MV-4-11 (cell line): ENCODE measurements at places on chromosomes 4 and X.
A peak's percentile ranks its signal among the peaks of the same experiment; 100 is the strongest.

DNA sequence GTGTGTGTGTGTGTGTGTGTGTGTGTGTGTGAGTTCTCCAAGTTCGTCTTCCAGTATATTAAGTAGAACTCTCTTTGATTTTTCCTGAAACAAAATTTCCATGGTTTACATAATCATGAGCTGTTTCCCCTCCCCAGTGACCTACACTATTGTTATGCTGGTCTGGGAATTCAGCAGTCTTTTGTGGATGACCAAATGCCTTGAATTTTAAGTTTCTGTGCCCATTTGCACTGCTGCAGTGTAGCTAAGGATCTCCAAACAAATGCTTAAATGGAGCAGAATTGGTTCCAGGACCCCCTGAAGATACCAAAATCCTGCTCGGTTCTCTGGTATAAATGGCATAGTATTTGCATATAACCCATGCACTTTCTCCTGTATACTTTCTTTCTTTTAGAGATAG is 77.2 kb upstream of the SLC34A2 start:
- DNase-seq: no peak

GRCh38 chrX:134774190-134775048 is 116.1 kb upstream of the PLAC1 start:
- DNase-seq: no peak

DNA sequence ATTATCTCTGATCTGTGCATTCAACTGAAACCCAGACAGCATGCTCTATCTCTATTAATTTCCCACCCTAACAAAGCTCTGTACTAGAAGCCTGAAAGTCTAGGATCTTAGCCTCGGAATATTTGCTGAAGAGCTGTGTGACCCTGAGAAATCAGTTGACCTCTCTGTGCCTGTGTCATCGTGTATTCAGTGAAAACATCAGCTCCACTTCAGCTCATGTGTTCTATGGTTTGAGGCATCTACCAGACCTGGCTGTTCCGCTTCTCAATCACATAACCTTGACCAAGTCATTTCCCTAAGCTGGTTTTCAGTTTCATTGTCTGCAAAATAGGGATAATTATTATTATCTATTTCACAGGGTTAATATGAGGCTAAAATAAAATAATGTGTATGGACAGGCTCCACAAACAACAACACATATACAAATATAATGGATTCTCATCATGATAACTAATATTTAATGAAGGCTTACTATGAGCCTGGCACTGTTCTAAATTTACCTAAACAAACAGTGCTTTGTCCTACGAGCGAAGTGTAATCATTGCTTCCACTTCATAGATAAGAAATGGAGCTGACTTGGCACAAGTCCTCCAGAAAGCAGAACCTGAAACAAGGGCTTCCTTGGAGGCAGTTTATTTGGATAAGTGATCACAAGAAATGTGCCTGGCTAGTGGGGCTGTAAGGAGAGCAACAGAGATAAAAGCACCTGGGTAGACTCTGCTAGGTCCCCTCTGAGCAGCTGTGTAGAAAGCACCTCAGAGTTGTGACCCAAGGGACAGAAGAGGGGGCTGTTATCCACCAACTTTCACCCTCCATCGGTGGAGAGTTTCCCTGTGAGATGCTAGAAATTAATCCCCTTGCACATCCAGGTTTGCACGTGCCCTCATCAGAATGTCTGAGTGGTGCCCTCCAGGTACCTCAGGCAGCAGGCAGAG is 356.9 kb downstream of the RAB28 start:
- no peak for DNase-seq

DNA sequence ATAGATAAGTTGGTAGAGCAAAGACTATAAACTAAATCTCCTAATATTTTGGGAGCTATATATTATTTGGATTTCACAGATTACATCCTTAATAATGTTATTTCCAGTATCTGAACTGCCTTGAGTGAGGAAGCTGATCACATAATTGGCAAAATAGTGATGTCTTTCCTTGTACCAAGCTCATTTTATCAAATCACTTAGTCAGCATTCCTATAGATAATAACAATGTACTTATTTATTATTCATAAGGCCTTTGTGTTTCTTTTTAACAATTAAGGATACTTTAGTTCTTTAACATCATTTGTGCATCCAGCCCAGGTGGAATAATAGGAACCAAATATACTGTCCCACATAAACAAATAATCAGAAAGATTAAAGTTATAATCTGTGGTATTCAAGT is 1093.6 kb downstream of the PCDH18 start:
- DNase-seq: no peak

GRCh38 chr4:156290811-156291210 is 337.1 kb upstream of the CTSO start:
- no peak for DNase-seq

DNA sequence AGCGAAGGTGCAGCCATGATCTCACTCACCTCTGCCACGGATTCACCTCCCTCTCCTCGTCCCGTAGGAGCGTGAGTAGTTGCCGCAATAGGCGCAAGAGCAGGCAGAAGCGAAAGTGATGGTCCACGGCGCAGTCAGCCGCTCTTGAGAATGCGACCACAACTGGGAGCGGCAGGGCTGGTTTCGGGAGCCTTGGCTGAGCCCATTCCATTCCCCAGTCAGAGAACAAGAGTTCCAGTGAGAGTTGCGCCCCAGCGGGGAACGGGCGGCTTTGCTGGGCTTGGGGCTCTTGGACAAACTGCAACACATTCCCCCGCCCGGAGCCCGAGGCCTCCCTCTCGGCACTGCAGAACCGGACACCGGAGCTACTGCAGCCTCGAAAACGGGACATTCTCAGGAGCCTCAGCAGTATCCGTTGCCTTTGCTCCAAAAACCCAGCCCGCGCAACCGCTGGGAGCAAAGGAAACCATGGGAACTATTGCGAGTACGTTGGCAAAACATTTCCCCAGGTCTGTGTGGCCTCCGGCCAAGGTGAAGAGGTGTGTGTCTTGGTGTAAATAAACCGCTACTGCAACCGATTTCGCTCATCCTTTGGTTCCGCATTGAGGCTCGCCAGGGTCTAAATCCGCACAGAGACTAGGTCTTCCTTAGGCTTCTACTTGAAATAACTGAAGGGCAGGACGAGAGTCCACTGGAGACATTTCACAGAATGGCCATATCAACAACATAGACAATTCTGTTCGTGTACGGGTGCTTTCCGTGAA is 5.7 kb upstream of the ZBTB33 start:
- peak; percentile 62 for DNase-seq

DNA sequence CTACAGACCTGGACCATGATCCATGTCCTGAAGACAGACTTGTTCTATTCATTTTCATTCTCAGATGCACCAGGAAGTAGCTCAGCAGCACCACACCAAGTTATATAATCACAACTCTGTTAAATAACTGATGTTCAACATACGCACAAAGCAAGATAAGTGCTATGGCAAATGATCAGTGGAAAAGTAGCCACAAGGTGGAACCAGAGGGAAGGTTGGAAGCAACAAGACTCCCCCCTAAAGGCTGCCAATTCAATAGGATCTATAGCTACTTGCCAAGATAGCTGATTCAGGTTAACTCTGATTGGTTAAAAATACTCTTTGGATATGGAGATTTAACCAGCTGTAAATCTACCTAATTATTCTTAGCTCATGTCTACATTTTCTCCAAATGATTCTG is 23.7 kb upstream of the FAM47B start:
- peak; percentile 30 for DNase-seq

GRCh38 chr4:120452001-120452400 is 385.4 kb upstream of the MAD2L1 start:
- DNase-seq: no peak

- DNase-seq: no peak
Observed at GRCh38 chr4:73520821-73521220, 39.3 kb downstream of the AFM start.

- DNase-seq: no peak
Observed at GRCh38 chr4:144223661-144224060, 83.1 kb upstream of the GYPA start.

- DNase-seq: no peak
Observed at GRCh38 chr4:5014007-5014682, 5.1 kb downstream of the CYTL1 start.

- no peak for DNase-seq
Observed at GRCh38 chr4:7172508-7172907, 19.8 kb upstream of the SORCS2 start.

DNA sequence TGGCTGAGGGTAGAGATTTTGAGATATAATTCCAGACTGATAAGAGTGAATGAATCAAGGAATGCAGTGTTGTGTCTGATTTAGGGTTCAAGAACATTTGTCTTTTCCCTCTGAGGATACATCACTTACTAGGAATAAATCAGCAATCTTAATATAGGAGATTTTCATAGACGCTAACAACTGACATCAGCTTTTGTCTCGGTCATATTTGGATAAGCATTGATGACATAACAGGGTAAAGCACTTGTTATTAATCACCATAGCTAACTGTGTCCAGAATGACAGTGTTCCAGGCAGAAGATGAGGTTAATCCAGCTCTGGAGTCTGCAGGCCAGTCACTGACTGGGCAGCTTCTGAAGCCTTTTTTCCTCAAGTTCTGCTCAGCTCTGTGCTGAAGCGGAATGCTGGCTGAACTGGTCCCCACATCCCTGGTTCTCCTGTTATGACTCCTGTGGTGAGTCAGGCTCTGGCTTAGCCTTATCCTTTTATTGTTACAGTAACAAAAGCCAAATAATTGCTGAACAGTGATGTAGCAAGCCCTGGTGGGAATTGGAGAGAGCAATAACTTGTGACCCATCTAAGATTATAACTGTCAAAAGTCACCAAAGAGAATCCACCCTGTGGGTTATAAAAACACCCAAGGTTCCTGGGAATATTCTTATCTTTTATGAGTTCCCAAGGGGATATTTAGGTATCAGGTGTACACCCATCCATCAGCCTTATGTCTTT is 41.8 kb downstream of the FNIP2 start:
- DNase-seq: no peak

DNA sequence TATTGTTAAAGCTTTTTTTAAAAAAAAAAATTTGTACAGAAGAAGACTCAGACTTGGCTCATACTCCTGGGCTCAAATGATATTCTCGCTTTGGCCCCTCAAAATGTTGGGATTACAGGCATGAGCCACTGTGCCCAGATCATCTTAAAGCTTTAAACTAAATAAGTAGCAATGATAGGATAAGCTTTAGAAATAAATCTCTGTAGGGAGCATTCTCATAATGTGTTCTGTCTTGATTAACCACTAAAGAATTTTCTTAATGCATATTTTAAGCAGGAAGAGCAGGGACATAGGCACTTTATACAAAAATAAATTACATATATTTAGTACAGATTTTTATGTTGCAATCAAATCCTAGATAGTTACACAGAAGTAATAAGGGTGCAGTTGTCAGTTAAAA is 667.2 kb downstream of the GRID2 start:
- DNase-seq: no peak

- DNase-seq: no peak
Observed at GRCh38 chr4:140344621-140345020, 28.8 kb upstream of the SCOC start.

DNA sequence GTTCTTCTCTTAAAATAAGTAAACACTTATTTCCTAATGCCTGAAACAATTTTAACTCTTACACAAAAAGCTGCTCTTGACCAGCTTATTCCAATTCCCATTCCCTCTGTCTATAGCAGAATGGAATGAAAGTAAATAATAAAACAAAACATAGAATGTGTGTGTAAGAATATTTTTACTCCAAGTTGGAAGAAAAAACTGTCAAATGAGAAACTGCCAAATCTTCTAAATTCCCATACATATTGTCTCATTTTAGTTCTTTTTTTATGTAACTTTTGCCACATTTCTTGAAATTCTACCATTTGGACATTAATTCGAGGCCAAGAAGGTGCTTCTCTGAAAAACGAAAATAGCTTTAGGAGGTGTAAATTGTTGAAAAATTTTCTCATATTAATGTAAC is 477.1 kb downstream of the FAT4 start:
- no peak for DNase-seq

DNA sequence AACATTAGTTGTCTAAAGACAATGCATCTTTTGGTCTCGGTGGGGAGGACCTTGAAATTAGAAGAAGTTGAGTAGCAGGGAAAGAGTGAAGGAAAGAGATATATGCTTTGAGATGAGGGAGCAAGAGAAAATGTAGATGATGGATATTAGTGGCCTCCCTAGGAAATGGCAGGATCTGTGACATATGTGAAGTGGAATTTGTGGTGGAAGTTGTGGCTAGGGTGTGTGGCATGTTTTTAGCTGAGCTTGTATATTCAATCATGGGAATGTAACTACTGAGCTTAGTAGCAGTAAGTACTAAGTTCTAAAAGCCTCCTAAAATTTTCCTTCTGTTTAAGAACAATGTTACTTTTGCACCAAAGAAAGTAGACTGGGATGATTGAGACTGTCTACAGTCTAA is 382.8 kb upstream of the CTSO start:
- DNase-seq: no peak

DNA sequence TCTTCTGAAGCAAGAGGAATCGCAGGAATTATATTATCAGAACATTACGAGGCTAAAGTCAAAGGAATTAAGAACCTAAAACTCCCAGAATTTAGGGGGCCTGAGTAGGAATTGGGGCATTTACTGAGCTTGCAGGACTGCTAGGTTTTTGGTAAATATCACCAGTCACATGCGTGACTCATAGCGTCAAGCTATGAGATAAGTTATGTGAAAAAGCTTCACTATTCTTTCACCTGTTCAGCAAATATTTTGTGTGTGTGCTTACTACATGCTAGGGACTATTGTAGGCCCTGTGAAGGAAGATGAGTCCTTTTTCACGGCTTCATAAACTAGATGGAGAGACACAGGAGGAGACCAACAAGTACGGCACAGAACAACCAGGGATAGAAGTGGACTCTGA is 52.2 kb downstream of the MAGEA10 start:
- no peak for DNase-seq

- peak; percentile 0 for DNase-seq
Observed at GRCh38 chrX:23841847-23842522, 59.0 kb downstream of the SAT1 start.

- DNase-seq: no peak
Observed at GRCh38 chr4:54493862-54494261, 163.9 kb upstream of the KIT start.

- DNase-seq: no peak
Observed at GRCh38 chrX:567891-568290, 62.7 kb upstream of the SHOX start.

DNA sequence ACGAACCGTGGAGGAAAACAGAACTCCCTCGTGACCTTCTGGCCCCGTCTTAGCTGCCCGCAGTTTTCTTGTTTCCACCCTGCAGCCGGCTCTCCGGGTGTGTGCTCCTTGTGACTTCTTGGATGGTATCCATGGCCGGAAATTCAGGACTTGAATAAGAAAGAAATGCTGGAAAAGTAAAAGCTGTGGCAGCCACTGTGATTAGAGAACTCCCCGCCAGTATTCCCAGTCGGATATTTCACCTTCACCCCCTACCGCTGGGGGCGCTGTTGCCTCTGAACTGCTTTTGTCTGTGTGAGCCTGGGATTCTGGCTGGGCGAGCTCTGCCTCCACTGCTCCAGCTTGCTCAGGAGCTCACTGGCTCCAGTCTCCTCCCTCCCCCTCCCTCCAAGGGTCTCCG is 41.5 kb upstream of the CYP4V2 start:
- DNase-seq: no peak

GRCh38 chr4:112748352-112748878 is 111.5 kb downstream of the LARP7 start:
- DNase-seq: no peak

- no peak for DNase-seq
Observed at GRCh38 chrX:70139736-70140135, 6.5 kb downstream of the IGBP1 start.

GRCh38 chrX:153388722-153389459 is 12.3 kb downstream of the PNMA6E start:
- no peak for DNase-seq

- DNase-seq: no peak
Observed at GRCh38 chr4:172776203-172776861, 392.3 kb upstream of the GALNT7 start.
